ENCODE measurements at places on chromosomes 12 and 14. TPM values are rescaled to one million over a fixed set of nuclear protein-coding genes. Genes with fewer than 3 reads are reported as not detected.

The PIANP gene
- total RNA-seq = not detected

GRCh38 chr12:6280053-6280469 is 30.4 kb upstream of the PLEKHG6 start:
- DNase-seq = peak; percentile 53

DNA sequence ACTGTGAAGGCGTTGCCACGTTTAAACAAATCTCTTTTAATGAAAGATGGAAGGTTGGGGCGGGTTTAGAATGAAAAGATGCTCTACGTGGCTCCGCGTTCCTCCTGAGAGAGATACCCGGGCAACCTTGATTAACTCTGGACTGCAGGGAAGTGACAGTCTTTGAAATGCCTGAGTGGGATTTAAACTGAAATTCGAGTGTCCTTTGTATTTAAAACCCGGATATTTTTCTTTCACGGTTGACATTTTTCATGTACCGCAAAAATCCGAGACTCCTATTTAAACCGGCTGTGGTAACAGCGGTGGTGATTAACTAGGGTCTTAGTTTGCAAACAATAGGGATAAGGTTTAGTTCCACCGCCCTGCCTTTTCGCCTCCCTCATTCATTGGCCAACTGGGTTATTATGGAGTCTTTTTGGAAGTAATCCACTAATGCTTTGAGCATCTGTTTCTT is 707 bp downstream of the G2E3 start:
- no peak for DNase-seq

DNA sequence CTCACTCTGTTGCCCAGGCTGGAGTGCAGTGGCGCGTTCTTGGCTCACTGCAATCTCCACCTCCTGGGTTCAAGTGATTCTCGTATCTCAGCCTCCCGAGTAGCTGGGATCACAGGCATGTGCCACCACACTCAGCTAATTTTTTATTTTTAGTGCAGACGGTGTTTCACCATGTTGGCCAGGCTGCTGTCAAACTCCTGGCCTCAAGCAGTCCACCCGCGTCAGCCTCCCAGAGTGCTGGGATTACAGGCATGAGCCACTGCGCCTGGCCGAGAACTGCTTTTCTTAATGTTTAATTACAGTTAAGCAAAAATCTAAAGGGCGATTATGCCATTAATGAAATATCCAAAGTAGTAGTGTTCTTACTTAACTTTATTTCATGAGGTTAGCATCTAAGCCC is 13.6 kb downstream of the YARS2 start:
- no peak for DNase-seq

- DNase-seq = no peak
Measured at GRCh38 chr14:72646861-72647528, 246.9 kb downstream of the DPF3 start.

GRCh38 chr12:3540387-3540990 is 49.5 kb downstream of the PRMT8 start:
- DNase-seq = no peak

DNA sequence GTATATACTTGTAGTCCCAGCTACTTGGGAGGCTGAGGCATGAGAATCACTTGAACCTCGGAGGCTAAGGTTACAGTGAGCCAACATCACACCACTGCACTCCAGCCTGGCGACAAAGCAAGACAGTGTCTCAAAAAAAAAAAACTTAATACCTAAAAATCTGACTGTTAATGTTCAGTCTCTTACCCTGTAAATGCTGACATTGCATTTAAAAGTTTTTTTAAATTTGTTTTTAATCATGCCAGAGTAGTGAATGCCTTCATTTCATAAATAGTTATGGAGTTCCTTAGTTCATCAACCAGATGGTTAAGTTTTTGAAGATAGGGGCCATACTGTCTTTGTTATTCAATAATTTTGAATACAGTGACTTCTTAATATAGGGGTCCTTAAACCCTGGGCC is 21.2 kb downstream of the CAND1 start:
- no peak for DNase-seq

GRCh38 chr14:59277659-59278058 is 89.2 kb downstream of the DAAM1 start:
- no peak for DNase-seq

The PRB2 gene
- not detected for total RNA-seq

The HOXC4 gene
- 1.4 TPM for total RNA-seq

The AKAP6 gene
- total RNA-seq = 5.4 TPM

The EML1 gene
- 4.6 TPM for total RNA-seq

The OR6C68 gene
- total RNA-seq = not detected

The ISCU gene
- total RNA-seq = 155 TPM

The PIK3C2G gene
- total RNA-seq = not detected

DNA sequence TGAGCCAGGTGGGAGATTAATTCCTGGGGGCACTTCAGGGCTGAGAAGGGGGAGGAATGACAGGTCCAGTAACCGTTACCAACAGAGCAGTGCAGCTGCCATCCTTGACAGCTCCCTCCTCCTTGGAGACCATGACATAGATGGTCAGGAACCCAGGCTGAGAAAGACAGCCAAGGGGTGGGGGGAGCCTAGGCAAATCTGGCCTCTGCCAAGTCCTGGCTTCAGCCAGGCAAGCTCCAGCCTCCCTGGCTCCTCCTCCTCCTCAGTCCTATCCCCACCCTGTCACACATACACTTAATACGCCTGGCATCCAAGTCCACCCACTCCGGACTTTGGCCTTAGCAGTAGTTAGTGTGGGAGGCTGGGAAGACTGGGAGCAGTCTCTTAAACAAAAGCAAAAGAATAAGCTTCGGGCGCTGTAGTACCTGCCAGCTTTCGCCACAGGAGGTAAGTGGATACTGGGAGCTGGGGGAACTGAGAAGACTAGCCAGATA is at the start of gene RDH5:
Gene RDH5, plus strand, starts transcription at position 323 of the 494 bp plus-strand sequence. CDS start 792 bp downstream, outside the sequence.
- peak; percentile 65 for DNase-seq

DNA sequence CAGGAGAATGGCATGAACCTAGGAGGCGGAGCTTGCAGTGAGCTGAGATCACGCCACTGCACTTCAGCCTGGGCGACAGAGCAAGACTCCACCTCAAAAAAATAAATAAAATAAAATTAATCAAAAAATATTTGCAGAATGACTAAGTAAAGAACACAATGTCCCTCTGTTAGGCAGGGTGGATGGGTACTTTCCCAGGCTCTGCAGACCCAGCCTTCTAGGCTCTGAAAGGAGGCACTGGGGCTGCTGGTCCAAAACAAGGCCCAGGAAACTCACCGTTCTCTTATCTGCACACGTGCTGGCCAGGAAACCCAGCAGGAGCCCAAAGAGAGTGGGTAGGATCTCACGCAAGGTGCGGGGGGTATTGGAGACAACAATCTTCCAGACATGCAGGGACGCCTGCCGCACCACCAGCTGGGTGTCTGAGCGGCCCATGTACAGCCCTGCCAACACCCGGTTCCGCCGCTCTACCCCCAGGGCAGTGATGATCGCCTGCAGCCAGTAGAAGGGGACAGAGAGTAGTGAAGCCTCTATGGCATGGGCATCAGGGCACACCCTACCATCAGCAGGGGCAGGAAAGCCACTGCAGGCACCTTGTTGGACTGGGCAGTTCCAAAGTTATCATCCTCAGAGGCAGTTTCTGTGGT is 25.8 kb upstream of the RAB35 start:
- DNase-seq = no peak

- no peak for DNase-seq
Measured at GRCh38 chr12:105622220-105622619, 291.7 kb downstream of the C12orf75 start.

- no peak for DNase-seq
Measured at GRCh38 chr14:78959674-78960264, 789.6 kb downstream of the NRXN3 start.

GRCh38 chr12:4580281-4580688 is 18.3 kb downstream of the DYRK4 start:
- no peak for DNase-seq

The GPR135 gene
- 8.3 TPM for total RNA-seq

GRCh38 chr12:132078190-132078589 is 65.9 kb downstream of the DDX51 start:
- DNase-seq = no peak

The PPTC7 gene
- total RNA-seq = 26.5 TPM

DNA sequence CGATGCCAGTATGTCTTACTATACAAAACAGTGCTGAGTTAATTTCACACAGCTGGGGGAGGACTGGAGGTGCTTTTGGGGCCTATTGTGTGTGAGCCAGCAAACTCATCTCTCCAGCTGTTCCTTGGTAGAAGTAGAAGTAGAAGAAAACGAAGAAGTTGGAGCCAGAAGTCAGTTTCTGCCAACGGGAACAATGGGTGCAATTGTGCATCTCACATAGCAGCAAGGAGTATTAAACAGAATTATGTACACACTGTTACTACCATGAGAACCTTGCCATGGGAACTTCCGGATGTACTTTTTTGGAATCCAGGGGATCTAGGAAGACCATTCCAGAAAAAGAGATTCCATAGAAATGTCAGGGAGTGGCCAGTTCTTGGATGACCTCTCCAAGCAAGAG is 88.6 kb downstream of the VCPKMT start:
- DNase-seq = no peak

DNA sequence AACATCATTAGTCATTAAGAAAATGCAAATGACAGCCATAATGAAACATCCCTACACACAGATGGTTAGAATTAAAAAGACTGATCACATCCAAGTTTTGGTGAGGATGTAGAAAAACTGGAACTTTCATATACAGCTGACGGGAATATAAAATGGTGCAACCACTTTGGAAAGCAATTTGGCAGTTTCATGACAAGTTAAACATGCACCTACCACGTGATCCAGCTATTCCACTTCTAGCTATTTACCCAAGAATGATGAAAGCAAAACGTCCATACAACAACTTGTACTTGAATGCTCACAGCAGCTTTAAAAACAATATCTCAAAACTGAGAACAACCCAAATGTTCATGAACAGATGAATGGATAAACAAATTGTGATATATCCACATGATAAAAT is 77.9 kb upstream of the AVPR1A start:
- no peak for DNase-seq

The C12orf54 gene
- not detected for total RNA-seq

Measured in spleen (tissue), 13 donors.